ENCODE measurements at places on chromosomes 11 and 22. TPM values are rescaled to one million over a fixed set of nuclear protein-coding genes. Genes with fewer than 3 reads are reported as not detected.
A peak's percentile ranks its signal among the peaks of the same experiment; 100 is the strongest.

- no peaks in the 10 kb centered on the region for H3K36me3 ChIP-seq
- no peak overlapping the region for H3K4me3 ChIP-seq
- DNase-seq = peak; percentile 29
- H3K27ac ChIP-seq = no peak overlapping the region
Measured at GRCh38 chr11:9688716-9689511, 25.0 kb downstream of the SWAP70 start.

DNA sequence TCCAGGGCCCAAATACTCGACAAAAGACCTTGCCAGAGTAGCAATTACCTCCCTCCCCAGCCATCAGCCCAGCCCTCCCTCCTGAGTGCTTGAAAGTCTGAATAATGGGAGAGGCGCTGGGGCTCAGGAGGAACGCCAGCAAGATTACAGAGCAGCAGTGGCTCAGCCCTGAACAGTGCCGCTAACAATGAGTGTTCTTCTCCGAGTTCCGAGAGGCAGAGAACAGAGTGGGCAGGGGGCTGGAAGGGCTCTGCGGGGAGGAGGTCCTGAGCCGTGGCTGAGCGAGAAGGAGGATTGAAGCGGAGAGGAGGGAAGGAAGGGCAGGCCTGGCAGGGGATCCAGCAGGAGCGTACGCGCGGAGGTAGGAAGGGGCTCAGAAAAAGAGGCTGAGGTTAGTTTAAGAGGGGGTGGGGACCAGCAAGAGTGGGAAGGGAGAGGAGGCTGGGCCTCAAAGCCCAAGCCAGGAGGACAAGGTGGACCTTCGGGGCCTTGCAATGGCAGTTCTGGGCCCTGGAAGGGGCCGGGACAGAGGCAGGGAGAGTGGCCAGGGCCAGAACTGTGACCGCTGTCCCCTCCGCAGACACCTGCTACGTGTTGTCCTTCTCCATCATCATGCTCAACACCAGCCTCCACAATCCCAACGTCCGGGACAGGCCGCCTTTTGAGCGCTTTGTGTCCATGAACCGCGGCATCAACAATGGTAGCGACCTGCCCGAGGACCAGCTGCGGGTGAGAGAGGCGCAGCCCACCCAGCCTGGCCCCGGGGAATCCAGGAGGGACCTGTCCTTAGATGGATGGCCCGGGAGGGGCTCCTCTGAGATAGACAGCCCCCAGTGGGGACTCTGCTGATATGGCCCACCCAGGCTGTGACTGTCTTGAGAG is 20.6 kb downstream of the CYTH4 start:
- H3K4me1 ChIP-seq = peaks cover 93% of the 10 kb centered on the region
- no peaks in the 10 kb centered on the region for H3K27me3 ChIP-seq
- peak overlapping the region; percentile 31 for H3K27ac ChIP-seq
- no peak for DNase-seq
- peaks cover 28% of the 10 kb centered on the region for H3K36me3 ChIP-seq

GRCh38 chr22:45877651-45878050 is 99.3 kb downstream of the WNT7B start:
- no peak overlapping the region for H3K27ac ChIP-seq
- peaks cover 5% of the 10 kb centered on the region for H3K36me3 ChIP-seq
- peaks cover 30% of the 10 kb centered on the region for H3K27me3 ChIP-seq
- no peak for DNase-seq
- no peak overlapping the region for H3K4me3 ChIP-seq

GRCh38 chr11:15773476-15774387 is 582.6 kb downstream of the SOX6 start:
- H3K27me3 ChIP-seq = peaks cover 6% of the 10 kb centered on the region
- H3K27ac ChIP-seq = no peak overlapping the region
- no peak for DNase-seq
- H3K36me3 ChIP-seq = no peaks in the 10 kb centered on the region
- no peak overlapping the region for H3K4me3 ChIP-seq
- H3K4me1 ChIP-seq = no peaks in the 10 kb centered on the region

- H3K27me3 ChIP-seq = peaks cover 7% of the 10 kb centered on the region
- H3K36me3 ChIP-seq = peaks cover 6% of the 10 kb centered on the region
- no peak overlapping the region for H3K4me3 ChIP-seq
- H3K4me1 ChIP-seq = no peaks in the 10 kb centered on the region
Measured at GRCh38 chr11:114478001-114478410, 38.7 kb downstream of the REXO2 start.

- peaks cover 16% of the 10 kb centered on the region for H3K4me1 ChIP-seq
- H3K27me3 ChIP-seq = peaks cover 8% of the 10 kb centered on the region
- no peak for DNase-seq
Measured at GRCh38 chr22:30044881-30045493, 35.3 kb upstream of the HORMAD2 start.

- no peaks in the 10 kb centered on the region for H3K27me3 ChIP-seq
- no peaks in the 10 kb centered on the region for H3K36me3 ChIP-seq
- no peak overlapping the region for H3K4me3 ChIP-seq
- no peak for DNase-seq
- no peaks in the 10 kb centered on the region for H3K4me1 ChIP-seq
- H3K27ac ChIP-seq = no peak overlapping the region
Measured at GRCh38 chr11:20964985-20965384, 295.6 kb downstream of the NELL1 start.

DNA sequence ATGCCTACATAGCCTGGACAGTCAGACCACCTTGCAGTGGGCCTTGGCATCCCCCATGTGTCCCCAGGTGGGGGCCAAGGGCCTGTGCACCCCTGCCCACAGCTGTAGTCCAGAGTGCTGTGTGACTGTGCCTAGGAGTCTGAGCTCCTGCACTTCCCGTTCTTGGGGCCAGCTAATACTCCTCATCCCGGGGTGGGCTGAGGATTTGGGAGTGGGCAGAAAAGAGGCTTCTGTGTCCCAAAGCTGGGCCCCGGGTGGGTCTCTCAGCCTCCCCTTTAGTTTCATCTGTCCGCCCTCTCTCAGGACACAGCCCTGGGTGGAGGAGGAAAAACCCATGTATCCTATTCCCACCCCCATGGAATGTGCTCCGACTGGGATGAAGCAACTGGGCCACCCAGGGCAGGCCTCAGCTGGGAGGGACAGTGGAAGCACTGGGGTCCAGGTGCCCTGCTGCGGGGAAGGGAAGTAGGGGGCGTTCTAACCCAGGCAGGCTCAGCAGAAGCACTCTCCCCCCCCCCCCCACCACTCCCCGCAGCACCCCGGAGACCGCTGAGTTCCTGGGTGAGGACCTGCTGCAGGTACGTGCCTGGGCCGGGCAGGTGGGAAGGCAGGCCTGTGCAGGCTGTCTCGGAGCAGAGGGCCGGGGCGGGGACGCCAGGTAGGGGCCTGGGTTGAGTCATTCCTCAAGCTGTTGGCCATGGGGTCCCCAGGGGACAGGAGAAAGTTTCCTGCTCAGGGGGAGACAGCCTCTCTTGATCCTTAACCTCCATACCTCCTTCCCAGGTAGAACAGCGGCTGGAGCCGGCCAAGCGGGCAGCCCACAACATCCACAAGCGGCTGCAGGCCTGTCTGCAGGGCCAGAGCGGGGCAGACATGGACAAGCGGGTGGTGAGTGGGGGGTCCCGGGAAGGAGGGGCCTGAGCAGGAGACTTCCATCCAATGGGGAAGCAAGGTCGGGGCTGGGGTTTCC is 1.4 kb downstream of the SH3BP1 start:
- H3K4me3 ChIP-seq = peak overlapping the region; percentile 95
- H3K36me3 ChIP-seq = peaks cover 14% of the 10 kb centered on the region
- no peaks in the 10 kb centered on the region for H3K27me3 ChIP-seq
- DNase-seq = no peak
- peaks cover 51% of the 10 kb centered on the region for H3K4me1 ChIP-seq

DNA sequence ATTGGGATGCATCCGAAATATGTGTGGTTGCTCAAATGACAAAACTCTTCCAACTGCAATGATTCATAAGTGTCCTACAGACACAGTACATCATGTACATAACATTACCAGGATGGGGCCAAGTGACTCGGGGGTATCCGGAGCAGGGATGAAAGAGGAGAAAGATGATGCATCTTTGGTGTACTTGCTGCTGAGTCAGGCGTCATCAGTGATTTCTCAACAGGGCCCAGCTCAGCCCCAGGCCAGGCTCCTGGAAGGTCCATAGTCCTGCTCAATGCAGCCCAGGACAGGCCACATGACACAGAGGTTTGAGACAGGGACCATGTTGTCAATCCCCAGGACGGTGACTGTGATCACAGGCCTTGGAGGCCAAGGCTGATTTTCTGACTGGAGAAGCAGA is 59.3 kb downstream of the GGTLC2 start:
- H3K4me1 ChIP-seq = no peaks in the 10 kb centered on the region
- H3K4me3 ChIP-seq = no peak overlapping the region
- H3K27me3 ChIP-seq = no peaks in the 10 kb centered on the region
- no peaks in the 10 kb centered on the region for H3K36me3 ChIP-seq
- H3K27ac ChIP-seq = no peak overlapping the region

GRCh38 chr22:46476547-46476941 is 60.9 kb downstream of the CELSR1 start:
- DNase-seq = peak; percentile 70
- peaks cover 3% of the 10 kb centered on the region for H3K36me3 ChIP-seq
- no peak overlapping the region for H3K27ac ChIP-seq
- H3K4me1 ChIP-seq = peaks cover 22% of the 10 kb centered on the region

DNA sequence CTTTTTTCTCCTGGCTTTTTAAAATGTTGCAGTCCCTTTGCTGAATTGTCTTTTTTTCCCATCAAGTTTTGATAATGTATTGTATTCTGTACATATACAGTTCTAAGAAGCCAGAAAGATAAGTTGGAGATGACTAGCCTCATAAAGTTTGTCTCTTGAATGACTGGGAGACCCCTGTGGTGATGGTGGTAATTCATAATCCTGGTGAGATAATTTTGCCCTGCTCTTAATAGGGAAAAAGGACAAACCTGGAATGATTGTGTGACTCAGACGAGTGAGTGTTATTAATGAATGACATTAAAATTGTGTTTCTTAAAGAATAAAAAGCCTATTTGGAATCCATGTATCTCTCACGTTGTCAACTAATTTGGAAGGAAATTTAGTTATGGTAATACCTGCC is 1.2 kb downstream of the HIKESHI start:
- peaks cover 36% of the 10 kb centered on the region for H3K4me1 ChIP-seq
- H3K36me3 ChIP-seq = peaks cover 6% of the 10 kb centered on the region
- no peaks in the 10 kb centered on the region for H3K27me3 ChIP-seq
- H3K4me3 ChIP-seq = peak overlapping the region; percentile 100
- H3K27ac ChIP-seq = peak overlapping the region; percentile 99
- DNase-seq = no peak

GRCh38 chr11:119685111-119685746 is 43.8 kb downstream of the NECTIN1 start:
- no peak overlapping the region for H3K27ac ChIP-seq
- no peak overlapping the region for H3K4me3 ChIP-seq
- DNase-seq = no peak

DNA sequence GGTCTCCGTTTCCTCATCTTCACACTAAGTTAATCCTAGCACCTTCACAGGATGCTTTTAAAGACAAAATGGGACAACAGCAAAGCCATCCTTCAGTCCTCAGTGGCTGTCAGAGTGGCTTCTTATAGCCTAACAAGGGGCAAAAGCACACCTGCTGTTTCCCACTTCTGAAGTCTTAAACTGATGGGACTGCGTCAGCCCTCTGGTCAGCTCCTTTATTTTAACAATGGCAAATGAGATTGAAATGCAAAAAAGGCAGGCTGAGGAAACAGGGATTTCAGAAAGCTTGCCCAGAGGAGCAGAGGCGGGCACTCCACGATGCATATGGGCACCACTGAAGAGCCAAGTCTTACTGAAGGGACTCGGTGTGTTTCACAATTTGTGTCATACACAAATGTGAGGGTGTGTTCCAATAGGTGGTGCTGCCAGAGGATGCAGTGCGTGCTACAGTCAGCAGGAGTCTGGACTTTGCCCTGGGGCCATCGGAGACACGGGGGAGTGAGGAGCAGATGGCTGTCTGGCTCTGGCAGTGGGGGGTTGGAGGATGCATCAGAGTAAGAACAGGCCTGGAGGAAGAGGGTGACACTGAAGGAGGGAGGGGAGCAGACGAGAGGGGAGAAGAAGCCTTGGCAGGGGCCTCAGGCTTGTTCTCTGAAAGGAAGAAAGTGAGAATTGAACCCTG is 47.3 kb downstream of the TENM4 start:
- no peaks in the 10 kb centered on the region for H3K27me3 ChIP-seq
- no peak overlapping the region for H3K27ac ChIP-seq
- DNase-seq = no peak
- H3K36me3 ChIP-seq = no peaks in the 10 kb centered on the region
- H3K4me3 ChIP-seq = no peak overlapping the region

GRCh38 chr11:102007567-102008437 is 39.4 kb upstream of the CFAP300 start:
- H3K27me3 ChIP-seq = peaks cover 12% of the 10 kb centered on the region
- H3K36me3 ChIP-seq = no peaks in the 10 kb centered on the region
- no peak overlapping the region for H3K27ac ChIP-seq
- no peak for DNase-seq
- peaks cover 7% of the 10 kb centered on the region for H3K4me1 ChIP-seq

DNA sequence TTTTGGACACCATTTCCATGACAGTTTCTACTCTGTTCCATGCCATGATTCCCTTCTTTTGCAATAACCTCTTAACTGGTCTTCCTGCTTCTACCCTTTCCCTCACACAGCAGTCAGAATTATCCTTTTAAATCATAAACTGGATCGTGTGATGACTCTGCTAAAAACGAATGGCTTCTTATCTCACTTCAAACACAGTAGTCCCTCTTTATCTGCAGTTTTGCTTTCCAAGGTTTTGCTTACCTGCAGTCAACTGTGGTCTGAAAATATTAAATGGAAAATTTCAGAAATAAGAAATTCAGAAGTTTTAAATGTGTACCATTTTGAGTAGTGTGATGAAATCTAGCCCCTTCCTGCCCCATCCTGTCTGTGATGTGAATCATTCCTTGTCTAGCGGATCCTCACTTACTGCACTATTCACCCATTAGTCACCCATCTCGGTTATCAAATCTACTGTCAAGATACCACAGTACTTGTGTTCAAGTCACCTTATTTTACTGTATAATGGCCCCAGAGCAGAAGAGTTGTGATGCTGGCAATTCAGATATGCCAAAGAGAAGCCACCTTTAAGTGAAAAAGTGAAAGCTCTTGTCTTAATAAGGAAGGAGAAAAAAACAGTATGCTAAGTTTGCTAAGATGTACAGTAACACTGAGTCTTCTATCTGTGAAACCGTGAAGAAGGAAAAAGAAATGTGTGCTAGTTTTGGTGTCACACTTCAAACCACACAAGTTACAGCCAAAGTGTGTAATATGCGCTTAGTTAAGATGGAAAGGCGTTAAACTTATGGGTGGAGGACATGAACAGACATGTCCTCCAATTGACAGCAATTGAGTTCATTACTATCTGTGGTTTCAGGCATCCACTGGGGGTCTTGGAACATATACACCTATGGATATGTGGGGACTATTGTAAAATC is 283.0 kb downstream of the DDX10 start:
- H3K27me3 ChIP-seq = no peaks in the 10 kb centered on the region
- H3K36me3 ChIP-seq = peaks cover 9% of the 10 kb centered on the region
- H3K4me1 ChIP-seq = peaks cover 14% of the 10 kb centered on the region
- DNase-seq = peak; percentile 7

Gene CNIH2
- 1.2 TPM for total RNA-seq

Gene C11orf91
- total RNA-seq = not detected

Gene TPBGL
- total RNA-seq = 0.14 TPM

Gene BLID
- total RNA-seq = not detected

Gene TTLL1
- 11.0 TPM for total RNA-seq

Gene GAB2
- 51.7 TPM for total RNA-seq

Gene TRIM48
- total RNA-seq = not detected

Gene GANAB
- total RNA-seq = 312 TPM

Gene GUCY1A2
- total RNA-seq = not detected

Gene RAB38
- 13.8 TPM for total RNA-seq

Gene PKNOX2
- not detected for total RNA-seq

All from activated T-cell treated with anti-CD3 and anti-CD28 coated beads, Interleukin-2, amount 50 U/mL, for 72 hours (primary cell).